ENCODE measurements at places on chromosomes 2 and 18.

GRCh38 chr18:57845605-57846074, 42.5 kb upstream of the ATP8B1 start:
- DNase-seq: no peak

GRCh38 chr2:84160453-84160852, 298.6 kb downstream of the SUCLG1 start:
- DNase-seq: no peak

DNA sequence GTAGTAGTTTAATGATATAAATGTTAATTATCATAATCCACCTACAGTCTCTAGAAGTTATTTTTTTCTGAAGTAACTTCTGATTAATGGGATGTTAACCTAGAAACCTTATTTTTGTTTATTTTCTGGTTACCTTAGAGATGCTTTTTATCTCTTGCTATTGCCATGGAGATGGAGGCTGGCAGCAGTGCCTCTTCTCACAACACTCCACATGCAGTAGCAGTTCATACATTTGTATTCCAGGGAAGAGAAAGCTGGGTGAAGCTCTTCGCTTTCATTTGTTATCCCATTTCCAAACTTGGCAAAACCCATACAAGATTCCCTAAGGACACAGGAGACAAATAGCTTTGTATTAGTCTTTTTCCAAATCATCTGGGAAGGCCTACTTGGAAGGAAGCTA, 1794.1 kb upstream of the LRRTM1 start:
- no peak for DNase-seq

DNA sequence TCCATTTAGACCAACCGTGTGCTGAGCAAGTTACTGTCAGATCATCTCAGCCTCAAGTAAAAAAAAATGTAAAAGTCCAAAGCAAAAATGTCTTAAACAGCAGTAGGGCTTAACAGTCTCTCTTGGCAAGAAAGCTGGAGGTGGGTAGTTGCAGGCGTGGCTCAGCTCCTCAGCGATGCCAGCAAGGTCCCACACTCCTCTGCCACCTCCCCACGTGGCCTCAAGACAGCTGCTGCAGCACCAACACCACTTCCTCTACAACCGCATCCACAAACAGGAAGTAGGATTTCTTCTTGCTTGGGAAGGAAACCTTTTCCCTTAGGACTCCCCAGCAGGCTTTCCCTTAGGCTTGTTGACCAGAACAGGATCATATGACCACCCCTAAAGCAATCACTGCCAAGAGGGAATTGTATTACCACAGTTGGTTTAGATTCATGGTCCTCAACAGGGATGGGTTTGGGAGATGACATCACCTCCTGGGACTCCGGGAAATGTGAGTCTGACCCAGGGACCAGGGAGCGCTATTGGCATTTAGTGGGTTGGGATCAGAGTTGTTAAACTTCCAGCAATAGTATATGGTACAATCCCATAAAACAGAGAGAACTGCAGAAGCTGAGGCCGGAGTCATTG, 97.1 kb downstream of the MAPK4 start:
- no peak for DNase-seq

GRCh38 chr2:98730707-98731040, 258 bp downstream of the MGAT4A start:
- DNase-seq: no peak

DNA sequence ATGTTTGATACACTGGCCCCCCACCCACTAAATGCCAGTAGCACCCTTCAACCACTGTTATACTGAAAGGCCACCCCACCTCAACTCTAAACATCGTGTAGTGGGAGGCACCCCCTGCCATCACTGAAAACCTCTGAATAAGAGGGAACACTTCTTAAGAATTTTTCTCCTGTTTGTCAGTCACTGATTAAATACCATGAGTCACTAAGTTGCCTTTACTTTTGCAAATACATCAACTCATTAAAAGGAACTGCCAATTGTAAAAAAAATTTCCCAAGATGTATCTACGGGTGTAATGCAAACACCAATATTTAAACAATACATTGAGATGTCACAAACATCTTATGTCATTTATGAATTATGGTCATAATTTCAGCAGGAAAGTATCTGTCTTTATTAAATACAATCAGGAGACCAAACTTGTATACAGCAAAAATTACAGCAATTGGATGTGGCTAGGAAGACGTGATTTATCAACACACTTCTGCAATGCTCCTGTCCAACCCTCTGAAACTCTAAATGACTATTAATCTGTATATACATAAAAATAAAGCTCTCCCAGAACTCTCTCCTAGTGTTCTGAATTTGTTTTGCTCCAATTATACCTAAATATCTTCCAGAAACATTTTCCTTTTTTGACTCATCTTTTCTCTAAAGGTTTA, 144.1 kb upstream of the STK17B start:
- DNase-seq: no peak

DNA sequence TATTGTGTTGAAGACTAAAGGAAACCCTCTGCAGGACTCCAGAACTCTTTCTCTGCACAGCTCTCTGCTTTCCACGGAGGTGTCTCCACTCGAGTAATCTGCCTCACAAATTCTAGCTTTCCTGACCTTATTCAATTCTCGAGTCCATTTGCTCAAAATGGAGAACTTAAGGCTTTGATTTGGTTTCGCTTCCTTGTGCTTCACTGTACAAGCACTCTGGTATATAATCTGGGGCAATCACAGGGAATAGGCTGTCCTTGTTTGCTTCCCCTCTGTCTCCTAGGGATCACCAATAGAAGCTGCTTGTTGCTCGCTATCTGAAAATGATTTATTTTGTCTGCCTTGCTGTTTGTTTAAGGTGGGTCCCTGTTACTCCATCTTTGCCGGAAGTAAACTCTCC, 129.1 kb upstream of the DOCK10 start:
- no peak for DNase-seq

DNA sequence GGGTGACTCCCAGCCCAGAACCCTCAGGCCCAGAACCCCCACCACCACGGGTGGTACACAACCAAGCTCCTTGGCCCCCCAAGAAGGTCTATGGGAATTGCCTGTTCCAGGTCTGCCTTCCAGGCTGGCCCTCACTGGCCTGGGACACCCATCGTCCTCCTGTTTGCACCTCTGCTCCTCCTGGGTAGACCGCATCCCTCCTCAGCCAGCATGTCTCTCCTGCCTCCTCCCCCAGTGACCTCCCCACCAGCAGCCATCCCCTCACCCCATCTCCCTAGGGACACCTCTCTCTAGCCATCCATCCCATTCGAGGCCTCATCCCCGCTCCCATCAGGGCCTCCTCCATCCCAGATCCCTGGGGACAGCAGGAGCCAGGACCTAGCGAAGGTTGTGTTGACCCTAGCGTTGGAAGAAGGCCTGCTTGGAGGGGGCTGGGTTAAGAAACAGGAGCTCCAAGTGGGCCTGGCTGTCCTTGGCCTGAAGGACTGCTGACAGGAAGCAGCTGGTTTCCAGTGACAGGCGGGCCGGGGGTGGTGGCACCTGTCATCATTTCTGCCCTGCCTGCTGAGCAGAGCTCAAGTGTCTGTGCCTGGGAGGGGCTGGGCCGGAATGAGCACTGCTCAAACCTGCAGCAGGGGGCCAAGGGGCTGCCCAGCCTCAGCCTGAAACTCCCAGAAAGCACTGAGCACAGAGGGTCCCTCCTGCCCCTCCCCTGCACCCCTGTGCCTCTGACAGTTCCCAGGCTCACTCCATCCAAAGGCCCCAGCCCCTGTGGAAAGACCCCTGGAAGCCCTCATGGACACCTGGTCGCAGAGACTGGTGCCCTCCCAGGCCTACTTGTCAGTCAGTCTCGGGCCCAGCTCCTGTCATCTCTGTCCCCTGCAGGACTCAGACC, 96.0 kb upstream of the OTOS start:
- DNase-seq: no peak

DNA sequence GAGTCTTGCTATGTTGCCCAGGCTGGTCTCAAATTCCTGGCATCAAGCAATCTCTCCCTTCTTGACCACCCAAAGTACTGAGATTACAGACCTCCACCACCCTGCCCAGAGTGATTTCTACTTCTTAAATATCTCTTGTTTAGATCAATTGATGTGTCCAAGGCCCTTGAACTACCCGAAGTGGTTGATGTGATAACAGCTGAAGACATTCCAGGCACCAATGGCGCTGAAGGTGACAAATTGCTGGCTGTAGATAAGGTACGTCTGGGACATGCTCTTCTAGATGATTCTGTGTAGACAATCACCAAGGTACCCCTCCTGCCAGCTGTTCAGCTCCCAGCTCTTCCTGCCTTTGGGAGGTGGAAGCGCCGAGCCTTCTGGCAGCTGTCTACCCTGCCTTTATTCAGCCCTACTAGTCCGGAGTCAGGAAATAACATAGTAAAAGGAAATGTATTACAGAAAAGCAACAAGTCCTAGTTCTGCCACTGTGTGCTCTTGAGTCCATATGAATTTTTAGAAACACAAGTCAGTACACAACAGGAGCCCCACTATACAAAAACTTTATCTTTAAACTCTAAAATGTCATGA, 61.3 kb upstream of the BZW1 start:
- no peak for DNase-seq

DNA sequence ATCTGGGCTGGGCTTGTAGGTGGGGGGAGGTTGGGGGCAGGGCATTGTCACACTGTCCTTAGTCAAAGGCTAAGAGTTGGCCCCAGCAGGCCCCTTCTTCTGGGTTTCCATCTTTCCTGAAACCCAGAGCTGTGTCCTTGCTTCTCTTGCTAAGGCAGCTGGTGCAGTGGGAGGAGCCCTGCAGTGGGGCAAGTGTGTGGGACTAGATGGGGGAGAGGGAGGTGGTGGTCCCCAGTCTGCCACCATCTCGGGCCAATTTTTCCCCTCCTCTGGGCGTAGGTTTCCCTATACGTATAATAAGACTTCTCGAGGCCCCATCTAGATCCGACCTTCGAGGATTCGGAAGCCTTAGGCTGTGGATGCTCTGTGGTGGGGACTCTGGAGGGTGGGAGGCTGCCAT, 3.5 kb downstream of the KCNF1 start:
- no peak for DNase-seq

DNA sequence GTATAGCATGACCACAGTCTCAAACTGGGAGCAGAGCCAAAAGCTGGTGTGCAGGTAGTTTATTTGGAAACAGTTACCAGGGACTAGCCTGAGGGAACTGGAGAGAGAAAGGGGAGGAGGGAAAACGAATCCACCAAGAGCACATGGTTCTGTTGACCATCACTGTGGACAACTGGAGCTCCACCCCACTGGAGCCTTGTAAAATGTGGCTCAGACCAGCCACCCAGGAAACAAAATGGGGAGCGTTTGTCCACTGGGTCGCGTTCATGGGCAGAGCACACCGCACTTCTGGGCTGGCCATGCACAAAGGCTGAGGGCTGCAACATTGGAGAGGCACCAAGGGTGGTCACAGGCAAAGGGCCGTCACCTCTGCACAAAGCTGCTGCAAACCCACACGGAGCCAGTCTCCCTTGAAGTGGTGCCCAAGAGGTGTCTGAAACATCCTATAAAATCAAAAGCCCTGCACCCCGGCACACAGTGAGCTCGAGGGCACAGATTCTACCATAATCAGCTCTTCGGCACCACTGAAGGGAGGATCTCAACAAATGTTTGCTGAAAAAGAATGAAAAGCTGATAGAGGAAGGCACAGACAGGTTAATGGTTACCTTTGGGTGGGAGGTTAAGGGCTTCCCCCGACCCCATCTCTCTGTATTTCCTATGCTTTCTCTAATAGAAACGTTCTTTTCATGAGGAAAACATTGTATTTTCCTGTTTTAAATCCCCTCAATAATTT, 192.9 kb downstream of the INHBB start:
- no peak for DNase-seq

GRCh38 chr2:224444021-224444420, 42.1 kb upstream of the FAM124B start:
- DNase-seq: no peak

DNA sequence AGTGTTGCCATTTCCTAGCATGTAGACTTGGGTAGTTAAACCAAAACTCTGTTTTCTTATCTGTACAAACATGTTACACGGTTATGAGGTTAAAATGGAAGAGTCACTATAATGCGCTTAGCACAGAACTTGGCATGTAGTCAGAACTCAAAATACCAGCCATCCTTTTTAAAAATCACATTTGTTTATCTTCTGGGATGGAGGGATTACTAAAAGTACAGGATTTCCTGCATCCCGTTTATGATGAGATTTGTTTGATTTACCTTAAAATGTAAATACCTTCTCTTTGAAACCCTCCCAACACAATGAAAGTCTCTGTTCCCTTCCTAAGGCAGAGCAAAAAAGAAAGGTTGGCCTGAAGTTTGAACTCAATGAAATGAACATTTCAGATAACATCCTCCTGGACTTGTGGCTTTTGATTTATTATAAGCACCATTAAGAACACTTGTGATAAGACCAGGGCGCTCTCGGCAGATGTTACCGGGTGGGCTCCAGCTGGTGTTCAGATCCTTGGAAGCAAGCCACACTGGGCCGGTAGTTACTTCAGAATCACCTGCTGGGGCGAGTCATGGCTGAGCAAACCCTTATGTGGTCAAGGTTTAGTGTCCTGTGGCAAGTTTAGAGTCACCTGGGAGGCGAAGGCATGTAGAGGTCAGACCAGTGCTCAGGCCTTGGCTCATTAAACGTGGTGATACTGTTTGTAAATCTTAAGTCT, 105.7 kb downstream of the MGAT5 start:
- DNase-seq: no peak

- no peak for DNase-seq
Measured at GRCh38 chr2:198408171-198408570, 603.8 kb downstream of the PLCL1 start.

DNA sequence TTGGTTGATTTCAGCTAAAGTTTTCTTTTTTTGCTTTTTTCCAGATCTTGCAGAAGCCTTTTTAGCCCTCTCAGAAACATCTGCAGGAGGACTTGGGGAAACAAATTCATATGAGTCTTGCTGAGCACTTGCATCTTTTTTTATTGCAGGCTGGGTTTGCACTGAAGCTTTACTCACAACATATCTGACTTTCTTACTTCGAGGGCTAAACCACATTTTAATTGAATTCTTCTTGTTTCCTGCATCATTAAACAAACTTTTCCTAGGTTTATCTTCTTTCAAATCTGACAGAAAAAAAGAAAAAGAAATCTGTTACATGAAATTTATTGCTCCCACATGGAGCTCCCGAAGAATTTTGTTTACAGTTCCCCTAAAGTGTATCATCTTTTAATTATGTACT, 28.3 kb downstream of the BARD1 start:
- DNase-seq: no peak

DNA sequence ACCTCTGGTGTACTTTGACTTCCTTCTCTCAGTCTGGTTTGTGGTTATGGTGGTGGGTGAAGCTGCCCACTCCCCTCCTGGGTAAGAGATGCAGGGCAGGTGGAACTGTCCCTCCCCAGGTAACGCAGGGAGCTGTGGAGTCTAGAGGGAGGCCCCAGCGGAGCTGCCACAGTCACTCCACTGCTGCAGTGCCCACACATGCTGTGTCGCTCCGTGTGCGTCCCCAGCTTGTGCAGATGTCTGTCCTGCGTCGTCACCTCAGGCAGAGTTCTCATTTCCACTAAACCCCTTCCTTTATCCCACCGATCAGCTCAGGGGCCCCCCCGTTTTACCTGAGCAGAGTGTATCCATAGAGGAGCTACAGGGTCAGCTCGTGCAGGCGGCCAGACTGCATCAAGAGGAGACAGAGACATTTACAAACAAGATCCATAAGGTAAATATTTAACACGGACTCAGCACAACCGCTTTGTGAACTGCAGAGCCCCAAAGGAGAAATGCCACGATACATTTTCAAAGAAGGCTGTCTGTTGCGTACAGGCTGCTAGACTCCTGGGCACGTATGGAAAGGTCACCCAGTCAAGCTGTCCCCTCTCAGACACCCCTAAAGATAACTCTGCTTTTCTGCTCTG, 87.4 kb downstream of the MTCL1 start:
- no peak for DNase-seq

- DNase-seq: no peak
Measured at GRCh38 chr2:177759443-177759842, 313.1 kb downstream of the PDE11A start.

- no peak for DNase-seq
Measured at GRCh38 chr2:140604096-140604495, 1526.7 kb downstream of the LRP1B start.

GRCh38 chr2:182761903-182762302, 45.8 kb downstream of the DNAJC10 start:
- no peak for DNase-seq
